ENCODE measurements at places on chromosomes 13 and 19. TPM values are rescaled to one million over a fixed set of nuclear protein-coding genes. Genes with fewer than 3 reads are reported as not detected.

The ELAVL3 gene
- total RNA-seq = not detected

The ZIC2 gene
- total RNA-seq = not detected

The IGFL1 gene
- total RNA-seq = not detected

The SULT2B1 gene
- total RNA-seq = 0.78 TPM

The NPAS1 gene
- 0.71 TPM for total RNA-seq

DNA sequence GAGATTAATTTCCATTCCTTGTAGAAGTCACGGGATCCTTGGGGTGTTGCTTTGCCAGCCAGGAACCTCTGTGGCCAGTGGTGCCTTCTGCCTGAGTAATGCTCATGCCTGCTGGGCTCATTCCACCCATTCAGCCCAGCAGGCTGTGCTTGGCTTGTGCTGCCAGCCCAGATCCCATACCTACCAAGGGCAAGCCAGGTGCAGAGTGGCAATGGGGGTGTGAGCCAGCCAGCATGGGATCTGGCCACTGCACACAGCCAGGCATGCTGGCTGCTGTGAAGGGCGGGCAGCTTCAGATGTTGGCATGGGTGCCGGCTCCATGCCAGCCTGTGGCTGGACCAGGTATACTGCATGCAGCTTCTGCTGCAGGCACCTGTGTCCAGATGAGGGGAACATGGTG lies 42.5 kb downstream of the WDFY2 start:
- peak; percentile 61 for DNase-seq

- DNase-seq = no peak
These were observed 4.6 kb upstream of the KBTBD6 start for GRCh38 chr13:41137241-41137640.

DNA sequence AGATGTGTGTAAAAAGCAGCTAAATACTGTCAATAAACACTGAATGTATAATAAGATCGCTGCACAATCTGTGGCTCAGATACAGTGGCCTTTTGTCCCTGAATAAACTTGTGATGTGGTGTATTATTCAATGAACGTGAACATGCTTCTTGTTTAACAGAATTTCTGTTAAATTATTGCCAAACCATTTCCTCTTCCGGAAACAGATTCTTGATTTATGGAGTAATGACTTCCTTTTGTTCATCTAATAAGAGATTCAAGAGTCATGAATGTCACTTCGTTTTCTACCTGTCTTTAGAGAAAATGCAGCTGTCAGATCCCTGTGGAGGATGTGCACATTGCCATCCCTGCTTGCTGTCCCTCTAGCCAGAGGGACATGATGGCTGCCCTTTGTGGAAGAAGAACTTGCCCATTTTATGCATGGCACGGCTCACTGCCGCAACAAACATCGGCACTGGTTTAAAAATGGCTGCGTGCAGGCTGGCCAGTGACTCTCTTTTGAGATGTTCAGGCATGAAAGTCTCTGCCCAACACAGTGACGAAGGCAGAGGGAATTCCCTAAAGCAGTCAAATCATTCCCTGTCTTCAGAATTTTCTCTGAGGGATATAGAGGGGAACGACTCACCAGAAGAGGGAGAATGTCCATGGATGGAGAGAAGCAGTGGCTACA lies 3.1 kb upstream of the TNFSF13B start:
- DNase-seq = no peak

- DNase-seq = no peak
These were observed 92.7 kb upstream of the GPR12 start for GRCh38 chr13:26853323-26853722.

DNA sequence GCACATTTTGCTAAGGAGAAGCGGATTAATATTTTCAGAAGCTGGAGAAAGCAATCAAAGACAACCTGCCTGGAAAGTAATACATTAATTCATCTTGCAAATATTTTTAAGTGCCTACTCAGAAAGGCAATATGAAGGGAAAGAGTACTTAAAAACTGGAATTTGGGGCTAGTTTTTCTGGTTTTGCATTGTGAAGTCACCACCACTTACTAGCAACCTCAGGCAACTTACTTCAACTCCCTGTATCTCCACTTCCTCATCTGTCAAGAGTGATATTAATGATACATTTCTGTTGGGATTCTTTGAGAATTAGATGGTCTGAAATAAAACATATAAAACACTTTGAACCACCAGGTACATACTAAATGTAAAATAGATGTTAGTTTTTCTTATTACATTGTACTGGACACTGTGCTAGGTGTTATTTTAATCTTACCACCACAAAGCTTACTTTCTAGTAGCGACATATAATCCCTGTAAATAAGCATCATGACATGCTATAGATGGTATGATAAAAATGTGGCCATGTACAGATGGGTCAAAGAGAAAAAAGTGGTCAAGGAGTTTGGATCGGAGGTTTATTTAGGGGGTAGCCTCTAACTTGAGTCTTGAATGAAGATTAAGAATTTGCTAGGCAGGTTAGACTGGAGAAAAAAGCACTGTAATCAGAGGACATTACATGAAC lies 101.2 kb downstream of the SPRY2 start:
- DNase-seq = no peak

DNA sequence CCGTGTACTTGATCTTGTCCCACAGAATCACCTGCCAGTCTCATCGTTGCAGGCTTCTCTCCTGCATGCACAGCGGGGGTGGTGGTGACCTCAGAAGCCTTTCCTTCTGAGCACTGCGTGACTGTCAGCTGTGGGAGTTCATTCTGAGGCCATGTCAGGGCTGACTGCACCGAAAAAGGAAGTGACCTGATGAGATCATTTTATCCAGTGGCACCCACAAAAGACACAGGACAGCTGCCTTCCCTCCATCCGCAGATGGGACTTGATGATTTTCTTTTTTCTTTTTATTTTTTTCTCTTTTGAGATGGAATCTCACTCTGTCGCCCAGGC lies 89.7 kb downstream of the RAB20 start:
- peak; percentile 12 for DNase-seq

DNA sequence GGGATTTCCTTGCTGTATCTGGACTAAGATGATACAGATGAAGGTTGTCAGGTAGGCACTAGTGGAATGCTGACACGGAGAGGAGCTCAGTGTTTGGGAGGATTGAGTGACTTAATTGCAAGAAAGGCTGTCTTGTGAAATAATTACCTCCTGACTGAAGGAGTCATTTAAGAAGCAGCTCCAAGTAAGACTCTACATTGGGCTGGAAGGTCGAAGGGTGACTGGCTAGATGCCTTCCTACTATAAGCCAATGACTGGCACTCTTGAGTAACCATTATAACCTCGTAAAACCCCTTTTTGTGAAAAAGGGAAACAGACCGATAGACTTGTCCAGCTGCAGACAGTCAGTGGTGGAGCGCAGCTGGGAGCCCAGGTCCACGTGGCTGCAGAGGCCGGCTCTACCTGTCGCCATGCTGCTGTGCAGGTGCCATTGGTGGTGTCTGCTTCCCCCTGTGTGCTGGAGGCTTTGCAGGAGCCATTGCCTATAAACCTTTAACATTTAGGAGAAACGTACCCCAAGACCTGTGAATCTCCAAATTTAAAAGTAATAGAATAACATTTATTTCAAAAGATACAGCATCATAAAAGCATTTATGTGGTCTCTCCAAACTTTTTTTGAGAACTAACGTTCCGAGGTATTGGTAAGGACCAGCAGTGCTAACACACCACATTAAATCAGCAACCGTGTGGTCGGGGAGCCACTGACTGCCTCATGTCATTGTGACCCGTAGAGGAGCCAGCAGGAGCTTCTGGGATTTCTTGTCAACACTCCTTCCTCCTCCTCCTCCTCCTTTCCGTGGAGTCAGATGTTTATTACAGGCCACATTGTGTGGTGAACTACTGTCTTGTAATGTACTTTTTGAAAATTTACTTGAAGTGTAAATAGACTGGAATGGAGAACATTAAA lies 80.4 kb upstream of the TEX29 start:
- DNase-seq = no peak

DNA sequence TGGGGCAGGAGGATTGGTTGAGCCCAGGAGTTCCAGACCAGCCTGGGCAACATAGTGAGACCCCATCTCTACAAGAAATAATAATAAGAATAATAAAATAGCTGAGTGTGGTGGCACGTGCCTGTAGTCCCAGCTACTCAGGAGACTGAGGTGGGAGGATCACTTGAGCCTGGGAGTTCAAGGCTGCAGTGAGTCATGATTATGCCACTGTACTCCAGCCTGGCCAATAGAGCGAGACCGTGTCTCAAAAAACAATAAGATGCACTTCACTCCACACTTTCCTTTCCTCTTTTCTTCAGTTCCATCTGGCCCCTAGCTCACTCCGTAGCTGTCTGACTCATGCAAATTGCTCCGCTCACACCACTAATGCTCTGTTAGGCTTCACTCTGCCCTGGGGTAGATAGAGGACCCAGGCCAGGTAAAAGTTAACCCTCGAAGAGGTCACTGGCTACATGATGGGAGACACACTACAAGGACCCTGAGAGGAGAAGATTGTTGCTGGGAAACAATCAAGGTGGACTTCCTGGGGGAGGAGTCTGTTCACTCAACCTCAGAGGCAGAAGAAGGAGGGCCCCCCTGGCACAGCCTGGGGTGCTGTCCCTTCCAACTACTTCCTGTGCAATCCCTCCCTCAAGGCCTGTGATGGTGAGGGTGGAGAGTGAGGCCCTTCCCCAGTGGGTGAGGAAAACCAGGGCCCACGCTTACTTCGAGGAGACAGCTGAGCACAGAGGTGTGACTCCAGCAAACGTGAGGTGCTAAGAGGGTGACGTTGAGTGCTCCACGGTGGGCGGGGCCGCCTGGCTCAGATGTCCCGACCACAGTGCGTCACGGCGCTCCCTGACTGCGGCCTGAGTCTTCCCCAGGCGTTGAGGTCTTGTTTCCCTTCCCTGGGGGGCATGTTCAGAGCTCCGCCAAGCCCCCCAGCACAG lies 8.8 kb upstream of the TNFSF9 start:
- no peak for DNase-seq

- peak; percentile 18 for DNase-seq
These were observed 147.2 kb upstream of the ZNF536 start for GRCh38 chr19:30224689-30225606.

DNA sequence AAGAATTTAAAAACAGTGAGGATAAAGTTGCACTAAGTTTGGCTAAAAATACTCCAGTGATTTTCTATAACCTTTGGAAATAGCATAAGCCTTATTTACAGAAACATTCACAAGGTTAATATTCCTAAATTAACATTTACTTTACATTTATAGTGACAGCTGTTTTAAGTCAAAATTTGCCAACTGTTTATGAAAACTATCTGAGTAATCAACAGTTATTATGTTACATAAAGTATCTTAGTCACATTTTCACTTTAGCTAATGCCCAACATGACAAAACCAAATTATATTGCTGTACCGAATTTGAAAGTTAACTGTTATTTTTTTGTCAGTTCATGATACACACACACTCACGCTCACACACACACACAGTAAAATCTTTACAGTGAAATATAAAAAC lies 1.2 kb downstream of the TNFRSF19 start:
- no peak for DNase-seq

DNA sequence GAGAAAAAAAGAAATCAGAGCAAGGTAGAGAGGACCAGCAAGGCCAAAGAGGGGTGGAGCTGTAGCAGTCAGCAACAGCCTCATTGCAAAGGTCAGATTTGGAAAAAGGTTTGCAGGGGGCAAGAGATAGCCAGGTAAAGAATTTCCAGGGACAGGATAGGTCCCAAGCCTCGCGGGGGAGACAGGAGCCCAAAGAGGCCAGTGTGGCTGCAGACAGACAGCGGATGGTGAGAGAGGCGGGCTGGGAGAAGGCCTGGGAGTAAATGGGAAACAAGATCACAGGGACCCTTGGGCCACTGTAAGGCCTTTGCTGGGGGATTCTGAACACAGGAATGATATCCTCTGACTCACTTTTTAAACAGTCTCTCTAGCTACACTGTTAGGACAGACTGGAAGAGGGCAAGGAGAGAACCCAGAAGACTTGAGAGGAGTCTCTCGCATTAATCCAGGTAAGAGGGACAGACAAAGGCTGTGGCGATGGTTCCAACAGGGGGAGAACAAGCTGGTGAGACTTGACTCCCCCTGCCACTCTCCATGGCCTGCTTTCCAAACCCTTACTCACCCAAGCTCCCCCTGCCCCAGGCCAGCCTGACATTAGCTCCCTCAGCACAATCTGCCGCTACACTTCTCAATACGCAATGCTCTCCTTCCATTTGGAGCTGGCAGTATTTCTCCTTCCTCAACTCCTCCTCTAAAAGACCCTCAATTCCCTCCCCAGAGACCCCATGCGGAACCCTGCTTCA lies 31.8 kb downstream of the DOCK9 start:
- no peak for DNase-seq

- DNase-seq = no peak
These were observed 50.8 kb upstream of the XPO4 start for GRCh38 chr13:20953245-20953931.

GRCh38 chr13:73934215-73934641 lies 200.0 kb downstream of the KLF12 start:
- DNase-seq = no peak

- no peak for DNase-seq
These were observed 34.0 kb downstream of the C13orf46 start for GRCh38 chr13:113939944-113940297.

DNA sequence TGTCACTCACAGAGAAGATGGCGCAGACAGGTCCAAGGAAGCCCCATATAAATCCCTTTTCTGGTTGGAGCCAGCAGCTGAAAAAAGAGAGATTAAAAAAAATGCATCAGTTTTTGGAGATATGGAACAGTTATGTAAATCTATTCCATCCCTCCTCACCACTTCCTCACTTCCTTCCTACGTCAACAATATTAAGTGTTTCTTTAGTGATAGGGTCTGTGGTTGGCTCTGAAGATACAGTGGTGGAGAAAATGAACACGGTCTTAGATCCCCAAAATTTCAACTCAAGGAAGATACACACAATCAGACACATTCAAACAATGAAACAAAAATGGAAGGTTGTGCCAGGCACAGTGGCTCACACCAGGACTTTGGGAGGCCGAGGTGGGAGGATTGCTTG lies 31.5 kb downstream of the ADGRE2 start:
- DNase-seq = no peak

DNA sequence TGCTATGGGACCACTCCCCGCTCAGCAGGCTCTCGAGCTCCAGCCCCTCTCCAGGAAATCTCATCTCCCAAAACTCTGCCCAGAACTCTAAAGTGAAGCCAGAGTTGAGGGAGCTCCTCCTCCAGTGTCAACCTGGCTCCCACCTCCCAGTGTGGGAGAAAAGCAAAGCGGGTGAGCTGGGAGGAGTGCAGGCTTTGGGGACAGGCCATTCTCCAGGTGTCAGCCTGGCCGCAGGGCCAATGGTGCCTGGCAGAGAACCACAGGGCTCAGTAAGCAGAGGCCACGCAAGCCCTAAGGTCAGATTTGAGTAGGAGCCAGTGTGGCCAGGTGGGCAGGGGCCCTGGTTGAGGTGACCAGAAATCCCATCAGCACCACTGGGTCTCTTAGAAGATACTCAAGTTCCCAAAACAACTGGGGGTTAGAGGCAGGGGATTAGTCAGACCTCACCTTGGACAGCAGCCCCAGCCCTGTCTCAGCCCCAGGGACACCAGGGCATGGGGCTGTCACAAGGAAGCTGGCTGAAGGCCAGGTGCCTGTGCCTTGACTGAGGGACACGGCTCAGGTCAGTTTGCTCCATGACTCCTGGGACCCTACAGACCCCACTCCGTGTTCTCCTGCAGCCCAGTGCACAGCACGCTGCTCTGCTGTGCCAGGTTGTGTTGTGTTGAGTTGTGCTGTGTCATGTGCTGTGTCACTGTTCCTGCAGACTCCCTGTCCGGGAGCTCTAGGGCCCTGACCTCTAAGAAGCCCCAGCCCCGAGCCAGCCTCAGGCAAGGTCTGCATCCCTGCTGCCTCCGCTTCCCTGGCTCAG lies 2.8 kb upstream of the ZNF181 start:
- no peak for DNase-seq

GRCh38 chr19:51082611-51083010 lies at the start of gene KLK14:
TSS of gene KLK14 (minus strand) at chr19:51082887. CDS start at chr19:51082614, 273 bp downstream.
- no peak for DNase-seq

Data from thyroid gland (tissue), 4 donors.